Nephron progenitor cell (in vitro differentiated cells): ENCODE measurements at places on chromosomes 6 and 20.

- no peak for DNase-seq
Observed at GRCh38 chr6:41713159-41713649, 22.2 kb downstream of the TFEB start.

DNA sequence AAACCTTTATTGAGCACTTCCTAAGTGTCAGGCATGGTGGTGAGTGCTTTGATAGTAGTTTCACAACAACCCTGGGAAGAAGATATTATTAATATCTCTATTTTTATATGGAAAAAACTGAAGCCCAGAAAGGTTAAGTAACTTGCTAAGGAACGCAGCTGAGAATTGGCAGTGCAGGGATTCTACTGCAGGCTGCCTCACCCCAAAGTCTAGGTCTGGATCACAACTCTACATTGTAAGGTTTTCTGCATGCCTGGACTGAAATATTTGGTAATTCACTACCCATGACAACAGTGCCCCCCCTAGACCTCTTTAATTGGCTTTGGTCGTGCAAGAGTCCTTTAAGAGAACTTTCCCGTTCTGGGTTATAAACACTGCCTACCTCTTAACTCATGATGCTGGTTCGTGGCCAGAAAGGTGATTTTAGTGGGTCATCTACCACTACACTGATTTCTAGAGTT lies 67.1 kb upstream of the KCNQ5 start:
- DNase-seq: no peak

DNA sequence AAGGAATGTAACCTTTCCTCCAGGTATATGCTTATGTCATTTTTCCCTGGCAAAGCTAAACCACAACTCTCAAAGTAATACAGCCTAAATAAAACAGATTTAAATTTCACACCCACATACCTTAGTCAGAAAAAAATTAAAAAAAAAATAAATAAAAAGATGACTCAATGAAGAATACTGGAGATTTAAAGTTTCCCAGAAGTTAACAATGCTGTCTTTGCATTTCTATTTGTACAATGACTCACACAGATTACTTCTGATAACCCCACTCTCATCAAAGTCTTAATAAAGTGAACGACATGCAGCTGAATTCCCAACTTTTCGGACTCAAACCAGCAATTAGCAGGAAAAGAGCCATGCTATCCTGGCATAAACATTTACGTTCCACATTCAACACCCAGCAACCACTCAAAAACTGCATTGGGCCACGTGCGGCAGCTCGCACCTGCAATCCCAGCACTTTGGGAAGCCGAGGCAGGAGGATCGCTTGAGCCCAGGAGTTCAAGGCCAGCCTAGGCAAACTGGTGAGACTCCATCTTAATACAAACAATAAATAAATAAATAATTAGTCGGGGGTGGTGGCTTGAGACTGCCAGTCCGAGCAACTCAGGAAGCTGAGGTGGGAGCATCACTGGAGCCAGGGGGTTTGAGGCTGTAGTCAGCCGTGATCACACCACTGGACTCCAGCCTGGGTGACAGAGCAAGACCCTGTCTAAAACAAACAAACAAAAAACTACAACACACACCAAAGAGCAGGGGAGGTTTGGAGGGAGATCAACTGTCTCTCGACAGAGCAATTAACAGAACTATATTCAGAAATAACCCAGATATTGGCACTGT lies 130.5 kb downstream of the WDR27 start:
- DNase-seq: no peak

DNA sequence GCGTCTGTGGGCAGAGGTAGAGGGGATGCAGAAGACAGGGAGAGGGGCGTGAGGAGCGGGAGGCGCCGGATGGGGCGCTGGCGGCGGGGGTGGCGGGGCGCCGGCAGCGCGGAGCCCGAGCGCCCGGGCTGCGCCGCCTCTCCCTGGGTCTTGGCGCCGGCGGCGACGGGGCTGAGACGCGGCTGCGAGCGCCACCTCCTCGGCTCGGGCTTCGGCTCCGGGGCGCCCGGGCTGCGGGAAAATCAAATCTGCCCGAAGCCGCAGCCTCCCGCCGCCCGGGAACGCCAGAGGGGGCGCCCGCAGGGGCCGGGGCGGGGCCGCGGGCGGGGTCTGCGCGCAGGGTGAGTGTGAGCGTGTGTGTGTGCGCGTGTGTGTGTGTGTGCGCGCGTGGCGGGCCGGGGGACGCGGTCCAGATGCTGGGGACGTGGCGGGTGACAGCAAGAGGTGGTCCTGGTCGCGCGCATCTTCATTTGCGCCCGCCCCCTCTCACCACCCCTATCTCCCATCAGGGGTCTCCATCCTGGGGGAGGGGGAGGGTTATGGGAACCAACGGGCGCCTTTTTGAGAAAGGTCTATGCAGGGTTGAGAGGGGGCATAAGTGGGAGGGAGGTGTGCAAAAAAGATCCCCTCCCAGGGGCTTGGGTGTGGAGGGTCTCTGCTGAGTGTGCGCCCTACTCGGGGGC lies 646 bp upstream of the CPNE5 start:
- peak; percentile 72 for DNase-seq

DNA sequence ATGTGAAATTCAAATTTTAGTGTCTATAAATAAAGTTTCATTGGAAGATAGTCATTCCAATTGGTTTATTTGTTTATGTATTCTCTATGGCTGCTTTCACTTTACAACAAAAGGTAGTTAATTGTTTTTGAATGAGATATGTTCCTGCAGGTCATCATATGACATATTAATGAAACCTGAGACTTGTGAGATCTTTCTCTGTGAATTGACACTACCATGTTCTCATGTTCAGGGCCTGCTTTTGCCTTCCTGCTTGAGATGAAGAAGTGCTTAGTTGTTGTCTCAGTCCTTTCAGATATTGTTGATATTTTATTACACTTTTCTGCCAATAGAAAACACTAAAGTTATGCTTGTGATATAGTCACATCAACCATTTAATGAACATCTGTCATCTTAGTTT lies 132.5 kb downstream of the UTRN start:
- DNase-seq: no peak

DNA sequence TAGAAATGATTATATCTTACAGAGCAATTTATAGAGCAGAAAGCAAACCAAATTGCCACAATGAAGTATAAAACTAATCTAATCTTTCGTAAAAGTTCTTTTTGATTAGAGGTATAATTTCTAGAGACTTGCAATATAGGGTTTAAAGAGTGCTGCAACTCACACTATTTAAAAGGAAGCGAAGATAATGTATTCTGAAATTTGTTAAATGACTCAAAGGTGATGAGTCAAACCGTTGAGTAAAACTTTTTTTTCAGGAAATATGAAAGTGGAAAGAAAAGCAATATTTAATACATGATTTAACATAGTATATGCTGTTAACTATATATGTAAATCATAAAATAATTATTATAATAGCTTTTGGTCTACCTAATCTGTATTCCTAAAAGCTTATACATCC lies 133.6 kb downstream of the SYNE1 start:
- DNase-seq: no peak

- DNase-seq: no peak
Observed at GRCh38 chr6:38552121-38552520, 87.6 kb downstream of the BTBD9 start.

DNA sequence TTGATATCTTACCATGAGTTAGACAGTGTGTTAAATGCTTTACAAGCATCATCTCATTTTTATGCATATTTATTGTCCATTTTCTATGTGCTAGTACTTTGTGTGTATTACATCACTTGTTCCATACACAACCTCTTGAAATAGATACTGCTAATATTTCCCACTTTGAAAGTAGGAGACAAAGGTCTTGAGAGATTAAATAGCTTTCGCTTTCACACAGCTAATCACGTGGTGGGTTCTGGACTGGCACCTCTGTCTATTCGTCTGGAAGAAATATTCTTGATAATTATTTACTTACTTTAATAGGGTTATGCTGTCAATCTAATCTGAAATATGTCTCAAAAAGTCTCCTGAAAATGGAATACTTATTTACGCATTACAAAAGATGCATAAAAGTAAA lies 30.2 kb downstream of the EPHA7 start:
- no peak for DNase-seq

- DNase-seq: no peak
Observed at GRCh38 chr20:32609111-32609773, 24.1 kb upstream of the NOL4L start.

DNA sequence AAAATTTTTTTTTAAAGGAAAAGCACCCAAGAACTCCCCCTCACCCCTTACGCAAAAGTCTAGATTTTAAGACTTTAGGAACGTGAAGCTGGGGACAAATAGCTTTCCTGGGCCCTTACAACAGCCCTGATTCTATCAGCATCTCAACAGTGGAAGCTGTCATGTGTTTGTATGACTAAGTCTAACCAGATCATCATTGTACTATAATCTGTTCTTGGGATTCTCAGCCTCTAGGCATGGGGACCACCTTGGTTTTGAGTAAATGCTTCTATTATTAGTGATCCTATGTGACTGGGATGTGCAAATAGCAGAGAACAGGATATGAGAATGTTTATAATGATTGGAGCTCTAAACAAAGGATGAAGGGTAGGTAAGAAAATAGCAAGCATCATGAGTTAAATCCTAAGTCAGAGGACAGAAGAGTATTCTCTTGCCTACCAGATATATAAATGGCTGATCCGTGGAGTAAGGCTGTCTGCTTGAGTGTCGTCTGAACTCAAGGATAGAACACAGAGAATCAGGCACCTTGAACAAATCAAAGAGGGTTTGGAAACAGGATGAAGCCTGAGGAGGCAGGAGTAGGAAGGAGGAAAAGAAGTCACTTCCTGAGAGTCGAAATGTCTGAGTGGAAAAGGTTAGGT lies 105.7 kb upstream of the FAM184A start:
- DNase-seq: no peak

DNA sequence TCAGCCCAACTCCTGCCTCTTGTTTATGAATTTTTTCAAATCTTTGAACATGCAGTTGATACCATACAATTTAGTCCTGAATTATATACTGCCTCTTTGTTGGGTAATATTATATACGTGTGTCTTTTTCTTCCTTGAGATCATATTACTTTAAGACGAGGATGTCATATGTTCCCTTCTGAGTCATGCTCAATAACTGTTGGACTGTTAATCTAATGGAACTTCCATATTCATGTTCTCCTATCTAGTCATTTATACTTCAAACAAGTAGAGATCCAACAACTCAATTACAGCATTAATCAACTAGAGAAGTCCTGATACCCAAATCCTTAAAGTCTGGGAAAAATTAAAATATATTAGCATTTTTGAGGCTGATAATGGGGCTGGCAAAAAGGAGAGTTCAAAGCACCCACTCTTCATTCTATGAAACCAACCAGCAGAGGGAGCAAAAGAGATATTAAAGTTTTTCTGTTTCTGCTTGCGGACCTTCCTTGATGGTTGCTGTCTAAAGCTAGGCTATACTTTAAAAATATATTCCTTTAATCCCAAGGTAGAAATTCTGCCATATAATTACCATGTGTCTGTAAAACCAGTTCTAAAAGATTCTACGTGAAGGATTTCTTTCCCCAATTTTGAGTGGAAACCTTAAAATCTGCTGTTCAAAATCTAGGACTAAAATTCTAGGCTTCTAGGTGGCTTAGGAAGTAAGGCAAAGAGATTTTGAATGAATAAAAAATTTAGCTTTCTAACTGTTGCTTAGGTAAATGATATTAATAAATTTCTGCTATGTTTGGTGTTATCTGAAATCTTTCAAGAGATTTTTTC lies 498.9 kb downstream of the BCKDHB start:
- DNase-seq: no peak

- DNase-seq: no peak
Observed at GRCh38 chr6:158111987-158112386, 56.1 kb downstream of the SERAC1 start.

DNA sequence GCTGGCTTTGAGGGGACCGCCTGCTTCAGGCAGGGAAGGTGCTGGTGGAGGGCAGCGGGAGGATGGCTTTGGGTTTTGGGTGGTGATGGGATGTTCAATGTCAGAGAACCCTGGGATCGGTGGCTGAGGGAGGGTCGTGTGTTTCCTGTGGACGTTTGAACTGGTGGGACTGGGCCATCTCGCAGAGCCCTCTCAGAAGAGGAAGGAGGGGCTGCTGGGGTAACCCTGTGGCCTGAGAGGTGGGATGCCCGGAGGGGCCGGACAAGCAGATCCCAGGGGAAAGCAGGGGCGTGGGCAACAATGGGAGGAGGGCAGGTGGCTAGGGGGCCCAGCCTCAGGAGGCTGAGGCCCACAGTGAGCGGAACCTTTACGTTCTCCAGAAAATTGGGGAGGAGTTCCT lies 34.9 kb downstream of the PYGB start:
- DNase-seq: no peak

GRCh38 chr6:126927841-126928240 lies 190.6 kb upstream of the RSPO3 start:
- DNase-seq: no peak

- DNase-seq: no peak
Observed at GRCh38 chr6:88650029-88650619, 313.3 kb downstream of the RNGTT start.

- DNase-seq: no peak
Observed at GRCh38 chr6:32212076-32212760, 11.6 kb downstream of the NOTCH4 start.

- DNase-seq: no peak
Observed at GRCh38 chr6:47278545-47278944, 31.2 kb downstream of the TNFRSF21 start.

- no peak for DNase-seq
Observed at GRCh38 chr6:70717038-70717801, 49.5 kb downstream of the SMAP1 start.

DNA sequence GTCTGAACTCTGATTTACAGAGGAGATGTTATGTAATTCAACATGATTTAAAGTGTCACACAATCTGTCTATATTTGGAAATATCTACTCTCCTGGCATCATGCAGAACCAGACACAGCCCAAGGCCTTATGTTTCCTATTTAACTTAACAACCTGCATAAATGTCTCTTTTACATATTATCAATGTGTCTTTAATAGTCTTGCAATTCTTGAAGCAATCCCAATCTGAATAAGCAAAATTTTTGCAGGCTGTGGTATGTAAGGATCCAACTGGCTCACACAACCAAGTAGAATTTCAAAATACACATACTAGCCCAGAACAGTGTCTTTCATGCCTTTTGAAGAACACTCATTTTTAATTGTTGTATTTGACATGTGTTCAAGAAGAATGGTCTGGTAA lies 443.2 kb downstream of the MAFB start:
- no peak for DNase-seq
